ENCODE measurements at places on chromosomes 7 and 10.

DNA sequence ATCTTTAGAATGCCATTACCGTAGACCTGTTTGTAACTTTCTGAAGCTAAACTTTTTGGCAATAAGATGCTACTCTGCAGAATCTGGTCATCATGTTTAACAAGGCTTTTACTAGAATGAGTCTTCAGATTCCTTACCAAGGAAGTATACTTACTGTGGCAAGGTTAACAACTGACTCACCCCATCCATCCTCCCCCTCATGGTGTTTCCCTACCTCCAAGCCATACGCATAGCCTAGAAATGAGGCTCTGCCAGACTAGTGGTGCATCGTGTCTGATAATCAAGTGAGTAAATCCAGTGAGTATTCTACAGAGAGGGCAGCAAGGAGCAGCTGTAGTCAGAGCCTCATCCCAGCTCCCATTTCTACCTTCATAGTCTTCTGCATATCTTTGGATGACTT, 223.6 kb downstream of the IPMK start:
- no peak for DNase-seq

GRCh38 chr7:31093282-31093681, 41.2 kb downstream of the ADCYAP1R1 start:
- DNase-seq = no peak

- no peak for DNase-seq
Observed at GRCh38 chr7:31669461-31669860, 17.6 kb upstream of the PPP1R17 start.

DNA sequence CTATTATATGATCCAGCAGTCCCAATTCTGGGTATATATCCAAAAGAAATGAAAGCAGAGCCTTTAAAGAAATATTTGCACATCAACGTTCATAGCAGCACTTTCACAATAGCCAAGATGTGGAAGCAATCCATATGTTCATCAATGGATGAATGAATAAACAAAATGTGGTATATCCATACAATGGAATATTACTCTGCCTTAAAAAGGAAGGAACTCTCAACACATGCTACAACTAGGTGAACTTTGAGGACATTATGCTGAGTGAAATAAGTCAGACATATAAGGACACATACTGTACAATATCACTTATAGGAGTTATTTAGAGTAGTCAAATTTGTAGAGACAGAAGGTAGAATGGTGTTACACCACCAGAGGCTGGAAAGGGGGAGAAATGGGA, 28.0 kb upstream of the ADRB1 start:
- no peak for DNase-seq

DNA sequence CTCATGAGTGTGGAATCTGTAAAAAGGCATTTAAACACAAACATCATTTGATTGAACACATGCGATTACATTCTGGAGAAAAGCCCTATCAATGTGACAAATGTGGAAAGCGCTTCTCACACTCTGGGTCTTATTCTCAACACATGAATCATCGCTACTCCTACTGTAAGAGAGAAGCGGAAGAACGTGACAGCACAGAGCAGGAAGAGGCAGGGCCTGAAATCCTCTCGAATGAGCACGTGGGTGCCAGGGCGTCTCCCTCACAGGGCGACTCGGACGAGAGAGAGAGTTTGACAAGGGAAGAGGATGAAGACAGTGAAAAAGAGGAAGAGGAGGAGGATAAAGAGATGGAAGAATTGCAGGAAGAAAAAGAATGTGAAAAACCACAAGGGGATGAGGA, 207.7 kb downstream of the ZEB1 start:
- no peak for DNase-seq

DNA sequence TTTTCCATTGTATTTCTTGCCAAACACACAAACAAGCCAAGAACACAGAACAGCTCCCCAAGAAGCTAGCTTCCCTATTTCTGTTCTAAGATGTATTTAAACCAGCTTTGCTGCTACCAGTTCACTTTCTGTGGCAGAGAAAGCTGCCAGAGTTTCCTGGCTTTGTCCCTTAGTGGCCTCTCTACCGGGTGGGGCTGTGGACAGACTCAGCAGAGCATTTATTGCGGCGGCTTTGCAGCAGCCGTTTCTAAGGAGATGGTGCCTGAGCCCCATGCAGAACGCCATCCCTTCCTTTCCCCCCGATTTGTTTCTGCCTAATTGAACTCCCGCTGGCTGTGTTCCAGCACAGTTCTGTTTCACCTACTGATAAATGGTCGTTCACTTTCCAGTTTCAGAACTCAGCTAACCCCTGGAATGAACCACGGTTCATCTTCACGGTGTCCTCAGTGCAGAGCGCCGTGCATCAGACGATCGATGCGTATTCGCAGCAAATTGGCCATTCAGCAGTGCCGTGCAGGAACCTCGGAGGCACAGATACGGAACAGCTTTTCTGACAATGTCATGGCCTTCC, 33.8 kb upstream of the SFMBT2 start:
- peak; percentile 27 for DNase-seq

DNA sequence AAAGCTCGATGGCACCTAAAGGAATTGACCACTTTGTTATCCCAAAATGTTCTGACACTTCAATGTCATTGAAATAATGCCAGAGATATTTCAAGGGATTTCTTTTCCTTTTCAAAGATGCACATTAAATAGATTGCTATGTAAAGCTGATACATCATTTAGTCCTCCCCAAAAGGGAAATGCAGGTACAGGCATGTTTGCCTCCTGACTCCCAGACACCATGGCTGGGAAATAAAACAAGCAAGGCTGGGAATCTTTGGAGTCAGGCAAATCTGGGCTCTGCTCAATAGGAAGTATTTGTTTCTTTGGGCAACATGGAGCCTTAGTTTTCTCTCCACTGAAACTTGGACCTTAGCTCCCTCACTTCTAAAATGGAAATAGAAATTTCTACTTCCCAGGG, 230.8 kb upstream of the LRRTM3 start:
- no peak for DNase-seq

DNA sequence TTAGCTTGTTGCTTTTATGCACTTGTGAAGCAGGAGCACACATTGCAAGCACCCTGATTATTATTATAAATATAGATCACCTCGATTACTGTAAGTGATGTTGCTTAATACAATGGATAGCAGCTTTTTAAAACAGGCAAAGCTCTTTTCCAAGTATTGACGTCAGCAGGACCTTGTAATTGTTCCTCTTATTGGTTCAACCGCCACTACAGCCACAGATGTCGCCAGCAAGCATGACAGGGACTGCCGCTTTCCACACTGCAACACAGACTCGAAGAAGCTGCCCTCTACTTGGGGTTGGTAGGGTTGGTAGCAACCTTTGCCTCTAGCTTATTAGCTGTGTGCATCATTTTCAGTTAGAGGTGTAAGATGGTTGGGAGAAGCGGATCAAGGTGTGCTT, 167.6 kb downstream of the ZNF365 start:
- DNase-seq = no peak

DNA sequence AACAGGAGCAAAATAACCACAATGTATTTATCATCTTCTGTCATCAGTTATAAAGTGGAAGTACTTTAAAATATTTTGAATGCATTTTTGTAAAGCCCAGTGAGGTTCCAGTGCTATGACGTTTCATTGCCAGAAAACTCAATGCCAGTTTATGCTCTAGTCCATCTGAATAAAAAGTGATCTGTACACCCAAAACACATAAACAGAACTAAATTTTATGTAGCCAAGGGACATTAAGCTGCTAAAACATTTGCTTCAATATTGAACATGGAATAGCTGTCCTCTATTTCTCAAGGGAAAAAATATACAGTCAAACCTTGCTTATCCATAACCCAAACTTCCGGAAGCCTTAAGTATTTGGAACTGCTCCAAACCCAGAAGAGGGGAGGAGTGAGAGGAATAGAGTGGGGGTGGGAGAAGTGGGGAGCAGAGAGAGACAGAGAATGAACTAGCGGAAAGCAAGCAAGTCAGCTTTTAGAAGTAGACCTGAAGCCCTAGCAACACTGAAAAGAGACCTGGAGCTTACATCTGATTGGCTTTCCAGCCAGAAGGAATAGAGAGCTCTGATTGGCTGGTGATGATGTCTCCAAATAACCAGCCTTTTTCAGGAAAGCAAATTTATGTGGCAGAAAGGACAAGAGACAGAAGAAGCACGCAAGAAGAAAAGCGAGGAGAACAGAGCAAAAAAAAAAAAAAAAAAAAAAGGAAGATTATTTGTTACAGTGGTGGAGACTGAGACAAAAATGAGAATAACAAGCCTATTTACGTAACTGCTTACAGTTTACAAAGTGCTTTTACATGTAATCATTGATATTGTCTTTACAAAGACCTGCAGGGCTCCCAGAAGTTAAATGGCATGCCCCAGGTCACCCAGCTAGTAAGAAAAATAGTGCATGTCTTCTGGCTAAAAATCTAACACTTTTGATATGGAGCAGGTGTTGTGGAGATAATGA, 196.0 kb downstream of the RNLS start:
- peak; percentile 86 for DNase-seq

DNA sequence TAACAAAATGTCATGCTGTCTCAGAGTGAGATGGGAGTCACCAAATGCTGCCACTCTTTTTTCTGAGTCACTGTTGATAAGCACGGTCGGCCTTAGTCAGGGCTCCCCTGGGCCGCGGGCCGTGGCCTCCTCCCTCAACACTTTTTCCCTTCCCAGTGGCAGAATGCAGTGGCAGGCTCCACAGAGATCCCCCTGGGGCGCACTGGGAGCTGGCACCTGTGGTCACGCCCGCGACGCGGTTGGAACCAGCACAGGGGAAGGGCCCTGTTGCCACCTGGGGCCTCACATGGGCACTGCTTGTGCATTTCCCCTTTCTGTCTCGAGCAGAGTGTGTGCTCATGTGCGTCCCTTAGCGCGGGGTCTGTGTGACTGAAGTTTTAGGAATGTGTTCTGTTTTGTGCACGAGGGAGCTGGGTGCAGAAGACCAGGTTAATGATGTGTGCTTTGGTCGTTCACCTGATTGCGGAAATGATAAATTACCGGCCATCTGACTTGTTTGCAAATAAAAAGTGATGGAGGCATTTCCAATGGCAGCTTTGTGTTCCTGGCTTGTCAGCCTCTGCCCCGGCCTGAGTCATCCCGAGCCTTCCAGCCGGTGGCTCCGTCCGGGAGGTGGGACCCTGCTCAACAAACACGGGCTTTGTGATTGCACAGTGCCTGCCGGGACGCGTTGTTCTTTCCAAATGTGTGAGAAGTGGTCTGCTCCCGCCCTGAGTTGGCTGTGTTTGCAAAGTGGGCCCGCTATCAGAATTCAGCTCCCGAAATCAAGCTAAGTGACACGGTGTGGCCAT, 100.7 kb downstream of the NKX6-2 start:
- DNase-seq = peak; percentile 34

- no peak for DNase-seq
Observed at GRCh38 chr7:40348126-40348728, 213.4 kb downstream of the SUGCT start.

DNA sequence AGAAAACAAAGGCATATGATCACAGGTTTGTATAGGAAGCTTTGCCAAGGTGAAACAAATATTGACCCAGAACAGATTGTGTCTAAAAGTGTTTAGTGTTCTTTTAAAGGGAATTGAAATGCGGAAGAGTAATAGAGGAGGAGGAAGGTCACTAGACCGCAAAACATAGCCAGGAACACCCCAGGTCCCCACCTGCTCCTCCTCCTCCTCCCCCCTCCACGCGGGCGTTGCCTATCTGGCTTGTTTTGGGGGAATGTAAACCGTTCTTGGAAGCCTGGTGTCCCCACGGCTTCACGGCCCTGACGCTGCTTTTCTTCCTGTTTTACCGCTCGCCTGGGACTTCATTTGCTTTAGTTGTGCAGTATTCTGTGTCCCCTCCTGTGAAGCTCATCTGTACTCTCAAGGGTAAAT, 81.0 kb upstream of the PFKP start:
- no peak for DNase-seq

- DNase-seq = no peak
Observed at GRCh38 chr7:24793982-24794648, 36.9 kb upstream of the GSDME start.

DNA sequence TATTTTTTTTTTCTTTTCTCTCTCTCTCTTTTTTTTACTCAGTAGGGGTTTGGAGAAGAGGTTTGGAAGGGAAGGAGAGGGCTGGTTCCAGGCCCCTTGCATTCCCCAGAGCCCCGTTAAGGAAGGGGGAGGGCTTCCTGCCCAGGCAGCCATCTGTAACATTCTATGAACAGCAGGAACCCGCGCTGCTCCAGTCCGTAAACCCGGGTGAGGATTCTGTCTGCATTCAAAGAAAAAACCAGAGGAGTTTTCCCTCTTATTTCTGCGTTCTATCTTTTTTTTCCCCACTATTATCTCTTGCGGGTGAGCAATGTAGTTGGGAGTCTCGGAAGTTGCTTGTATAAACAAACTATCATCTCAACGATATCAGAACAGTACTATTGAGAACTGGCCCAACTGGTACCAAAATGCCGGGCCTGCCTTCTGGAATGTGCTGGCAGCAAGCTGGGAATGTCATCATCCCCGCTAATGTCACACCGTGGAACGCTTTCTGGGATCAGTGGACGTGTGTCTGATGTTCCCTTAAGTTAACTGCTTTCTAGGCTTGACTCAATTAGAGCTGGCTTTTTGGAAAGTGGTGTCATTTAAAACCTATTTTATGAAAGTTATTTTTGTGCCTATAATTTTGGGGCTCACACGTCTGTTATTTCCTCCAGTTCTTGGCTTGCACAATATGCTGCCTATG, 153.1 kb upstream of the MEOX2 start:
- DNase-seq = no peak

DNA sequence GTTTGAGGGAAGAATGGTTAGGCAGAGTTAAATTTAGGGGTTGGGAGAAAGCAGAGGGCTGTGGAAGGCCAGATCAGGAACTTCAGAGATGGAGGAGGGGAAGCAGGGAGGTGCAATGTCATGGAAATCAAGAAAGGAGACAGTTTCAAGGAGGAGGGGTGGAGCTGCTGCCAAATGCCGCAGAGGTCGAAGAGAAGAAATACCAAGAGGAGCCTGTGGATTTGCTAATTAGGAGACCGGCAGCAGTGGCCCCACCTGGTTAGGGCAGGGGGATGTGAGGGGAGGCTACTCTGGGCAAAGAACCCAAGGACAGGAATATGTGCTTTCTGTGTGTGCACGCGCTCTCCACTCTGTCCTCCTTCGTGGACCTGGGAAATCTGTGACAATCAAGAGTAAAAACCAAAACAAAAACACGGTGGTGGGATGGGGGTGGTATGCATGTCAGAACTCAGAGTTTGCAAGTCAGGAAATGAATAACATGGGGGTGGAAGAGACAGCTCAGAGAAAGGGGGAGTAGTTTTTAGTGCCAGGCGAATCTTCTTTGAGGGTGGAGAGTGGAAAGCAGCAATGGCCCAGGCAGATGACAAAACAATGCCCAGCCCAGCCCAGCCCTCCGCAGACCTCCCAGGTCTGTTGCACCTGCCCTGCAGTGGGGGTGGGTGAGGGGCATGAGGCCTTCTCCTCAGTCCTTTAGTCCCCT, 102.9 kb upstream of the PAX2 start:
- DNase-seq = no peak

GRCh38 chr7:100874300-100874576, 665 bp upstream of the SRRT start:
- DNase-seq = no peak

DNA sequence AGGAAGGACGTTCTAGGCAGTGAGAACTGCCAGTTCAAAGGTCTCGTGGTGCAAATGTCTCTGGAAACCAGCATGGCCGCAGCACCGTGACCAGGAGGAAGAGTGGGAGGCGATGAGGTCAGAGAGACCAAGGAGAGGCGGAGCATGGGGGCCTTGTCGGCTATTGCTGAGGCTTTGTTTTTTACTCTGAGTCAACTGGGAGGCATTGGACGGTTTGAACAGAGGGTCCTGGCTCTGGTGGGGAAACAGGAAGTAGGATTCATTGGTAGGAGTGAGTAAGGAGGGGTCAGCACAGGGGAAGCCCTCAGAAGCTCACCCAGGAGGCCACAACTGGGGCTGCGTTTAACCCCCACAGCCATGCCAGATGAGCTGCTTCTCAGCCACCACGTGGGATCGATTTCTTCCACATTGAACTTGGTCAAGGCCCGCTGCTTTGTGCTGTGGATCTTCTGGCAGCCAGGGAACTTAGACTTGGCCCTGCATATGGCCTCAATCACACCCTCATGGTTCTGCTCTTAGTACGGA, 22.2 kb upstream of the SH2B2 start:
- no peak for DNase-seq

All from GDM1 (cell line).